ENCODE measurements at places on chromosomes 3 and 15.

GRCh38 chr15:44641651-44642050, 21.8 kb downstream of the SPG11 start:
- DNase-seq = no peak

- no peak for DNase-seq
These were observed 468.9 kb downstream of the MCTP2 start for GRCh38 chr15:94700211-94700610.

DNA sequence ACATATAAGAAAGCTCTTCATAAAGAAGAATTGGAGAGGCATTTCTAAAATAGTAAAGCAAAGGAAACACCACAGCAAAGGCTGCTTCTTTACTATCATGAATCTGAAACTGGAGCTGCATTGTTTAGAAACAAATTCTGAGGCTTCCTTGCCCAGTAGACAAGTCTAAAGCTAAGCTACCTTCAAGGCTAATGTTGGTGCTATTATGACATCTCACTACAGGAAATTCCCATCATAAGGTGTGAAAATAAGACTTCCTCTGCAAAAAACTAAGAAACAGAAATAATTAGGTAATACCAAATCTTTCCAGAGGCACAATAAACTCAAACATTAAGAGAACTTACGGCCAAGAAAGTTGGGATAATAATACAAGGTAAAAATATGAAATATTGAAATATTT, 89.9 kb upstream of the P3H2 start:
- no peak for DNase-seq

DNA sequence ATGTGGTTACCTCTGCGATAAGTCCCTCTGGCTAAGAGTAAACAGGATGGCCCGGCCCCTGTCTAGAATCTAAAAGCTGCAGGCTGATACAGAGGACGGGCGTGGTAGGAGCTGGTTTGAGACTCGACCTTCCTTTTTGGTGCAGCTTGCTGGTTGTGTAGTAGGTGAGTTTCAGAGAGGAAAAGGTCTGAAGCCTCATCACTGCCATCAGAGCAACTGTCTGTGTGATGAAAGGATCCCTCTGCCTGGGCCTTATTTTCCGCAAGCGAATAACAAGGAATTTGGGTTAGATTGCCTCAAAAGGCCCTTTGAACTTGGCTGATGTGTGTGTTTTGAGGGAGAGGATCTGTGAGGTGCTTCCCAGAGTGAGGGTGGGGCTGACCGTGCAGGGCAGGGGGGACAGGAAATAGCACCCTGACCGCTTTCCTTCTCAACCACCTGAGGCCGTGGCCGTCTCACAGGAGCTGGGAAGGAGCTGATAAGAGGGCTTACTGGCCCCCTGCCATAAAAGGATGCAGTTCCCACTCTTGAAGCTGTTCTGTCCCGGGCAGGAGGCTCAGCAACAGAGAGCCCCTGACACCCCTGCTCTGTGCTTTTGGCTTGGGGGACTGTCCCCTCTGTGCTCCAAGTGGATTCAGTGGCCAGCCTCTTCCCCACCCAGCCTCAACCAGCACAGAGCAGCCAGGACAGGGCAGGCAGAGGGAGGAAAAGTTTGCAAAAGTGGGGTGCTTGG, 45.6 kb upstream of the TFRC start:
- DNase-seq = no peak

DNA sequence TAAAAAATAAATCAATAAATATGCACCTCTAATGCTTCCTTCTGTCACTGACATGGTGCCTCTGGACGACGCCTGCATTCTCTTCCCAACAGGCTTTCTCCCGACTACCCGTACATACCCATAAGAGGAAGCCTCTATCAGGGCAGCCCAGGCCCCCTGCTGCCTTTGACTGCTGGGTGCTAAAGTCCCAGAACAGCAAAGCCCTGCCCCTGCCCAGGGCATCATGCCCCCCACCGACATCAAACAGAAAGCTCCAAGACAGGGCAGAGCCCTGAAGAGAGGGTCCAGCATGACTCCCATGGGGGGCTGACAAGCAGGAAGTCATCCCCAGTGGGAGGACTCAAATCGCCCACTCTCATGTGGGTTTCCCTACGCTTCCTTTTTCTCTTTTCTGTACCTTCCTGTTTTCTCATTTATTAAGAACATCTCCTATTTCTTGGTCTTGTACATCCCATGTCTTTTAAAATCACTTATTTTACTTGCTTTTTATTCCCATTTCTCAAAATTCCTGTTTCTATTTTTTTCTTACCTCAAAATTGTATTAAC, 23.4 kb downstream of the XPC start:
- no peak for DNase-seq

GRCh38 chr15:57624730-57625129, 33.0 kb downstream of the MYZAP start:
- no peak for DNase-seq

DNA sequence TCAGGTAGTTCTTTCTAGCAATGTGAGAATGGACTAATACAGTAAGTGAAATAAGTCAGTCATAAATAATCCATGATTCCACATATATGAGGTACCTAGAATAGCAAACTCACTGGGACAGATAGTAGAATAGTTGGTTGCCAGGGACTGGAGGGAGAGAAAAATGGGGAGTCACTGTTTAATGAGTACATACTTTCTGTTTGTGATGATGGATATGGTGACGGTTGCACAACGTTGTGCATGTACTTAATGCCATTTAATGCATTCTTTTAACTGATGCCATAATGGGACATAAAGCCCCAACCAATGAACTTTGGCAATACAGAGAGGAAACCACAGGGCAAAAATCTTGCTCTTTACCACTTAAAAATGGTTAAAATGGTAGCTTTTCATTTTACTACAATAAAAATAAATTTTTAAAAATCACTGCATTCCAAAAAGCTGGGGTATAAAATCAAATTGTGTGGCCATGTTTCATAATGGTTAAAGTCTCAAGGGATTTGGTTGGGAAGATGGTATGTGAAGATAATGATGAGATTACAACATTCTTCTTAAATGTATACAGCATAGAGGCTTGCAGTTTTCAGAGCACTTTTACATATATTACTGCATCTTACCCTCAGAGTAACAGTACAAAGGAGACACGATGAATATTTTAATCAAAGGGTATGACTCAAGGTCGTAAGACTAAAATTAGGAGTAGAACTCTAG, 45.2 kb downstream of the ADAM10 start:
- no peak for DNase-seq

DNA sequence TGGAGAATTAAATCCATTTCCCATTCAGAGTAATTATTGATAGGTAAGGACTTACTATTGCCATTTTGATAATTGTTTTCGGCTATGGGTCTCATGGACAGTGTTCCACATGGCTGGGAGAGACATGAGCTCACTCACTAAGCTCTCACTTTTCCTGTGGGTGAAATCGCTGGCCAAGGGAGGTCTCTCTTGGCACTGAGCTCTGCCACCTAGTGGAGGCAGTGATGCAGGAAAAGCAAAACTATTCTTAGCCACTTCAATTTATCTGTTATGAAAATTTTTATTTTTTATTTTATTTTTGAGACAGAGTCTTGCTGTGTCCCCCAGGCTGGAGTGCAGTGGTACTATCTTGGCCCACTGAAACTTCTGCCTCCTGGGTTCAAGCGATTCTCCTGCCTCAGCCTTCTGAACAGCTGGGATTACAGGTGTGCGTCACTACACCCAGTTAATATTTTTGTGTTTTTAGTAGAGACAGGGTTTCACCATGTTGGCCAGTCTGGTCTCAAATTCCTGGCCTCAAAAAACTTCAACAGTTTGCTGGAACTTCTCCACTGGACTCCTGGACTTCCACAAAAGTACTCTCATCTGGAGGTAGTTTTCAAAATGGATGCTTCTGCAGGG, 4.7 kb upstream of the RNF13 start:
- DNase-seq = peak; percentile 78

- DNase-seq = no peak
These were observed 230.9 kb upstream of the EIF1B start for GRCh38 chr3:40078590-40078989.

GRCh38 chr15:89051875-89052274, 36.4 kb upstream of the ABHD2 start:
- DNase-seq = peak; percentile 87

DNA sequence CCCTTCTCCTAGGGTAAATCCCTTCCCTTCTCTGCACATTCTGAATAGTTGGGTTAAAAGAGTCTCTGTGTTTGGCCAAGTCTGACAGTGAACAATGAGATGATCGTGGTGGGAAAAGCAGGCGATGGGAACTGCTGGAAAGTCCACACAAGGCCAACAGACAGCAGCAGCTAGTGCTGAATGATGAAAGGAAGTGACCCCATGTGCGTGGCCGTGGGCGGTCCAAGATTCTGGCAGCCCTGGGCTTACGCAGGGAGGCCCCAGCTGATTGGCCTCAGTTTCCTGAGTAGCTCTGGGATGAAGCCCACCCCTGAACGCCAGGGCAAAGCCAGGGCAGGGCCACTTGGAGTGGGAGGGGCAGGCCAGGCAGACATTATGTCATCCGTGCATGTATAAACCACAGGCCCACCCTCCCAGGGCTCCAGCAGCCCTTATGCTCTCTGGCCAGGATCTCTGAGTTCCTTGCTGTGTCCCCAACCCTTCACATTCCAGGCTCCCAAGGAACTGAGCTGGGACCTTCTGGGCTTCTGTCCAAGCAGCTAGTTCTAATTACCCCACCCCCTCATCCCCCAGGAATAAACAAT, 57.8 kb downstream of the CDC25A start:
- peak; percentile 94 for DNase-seq

DNA sequence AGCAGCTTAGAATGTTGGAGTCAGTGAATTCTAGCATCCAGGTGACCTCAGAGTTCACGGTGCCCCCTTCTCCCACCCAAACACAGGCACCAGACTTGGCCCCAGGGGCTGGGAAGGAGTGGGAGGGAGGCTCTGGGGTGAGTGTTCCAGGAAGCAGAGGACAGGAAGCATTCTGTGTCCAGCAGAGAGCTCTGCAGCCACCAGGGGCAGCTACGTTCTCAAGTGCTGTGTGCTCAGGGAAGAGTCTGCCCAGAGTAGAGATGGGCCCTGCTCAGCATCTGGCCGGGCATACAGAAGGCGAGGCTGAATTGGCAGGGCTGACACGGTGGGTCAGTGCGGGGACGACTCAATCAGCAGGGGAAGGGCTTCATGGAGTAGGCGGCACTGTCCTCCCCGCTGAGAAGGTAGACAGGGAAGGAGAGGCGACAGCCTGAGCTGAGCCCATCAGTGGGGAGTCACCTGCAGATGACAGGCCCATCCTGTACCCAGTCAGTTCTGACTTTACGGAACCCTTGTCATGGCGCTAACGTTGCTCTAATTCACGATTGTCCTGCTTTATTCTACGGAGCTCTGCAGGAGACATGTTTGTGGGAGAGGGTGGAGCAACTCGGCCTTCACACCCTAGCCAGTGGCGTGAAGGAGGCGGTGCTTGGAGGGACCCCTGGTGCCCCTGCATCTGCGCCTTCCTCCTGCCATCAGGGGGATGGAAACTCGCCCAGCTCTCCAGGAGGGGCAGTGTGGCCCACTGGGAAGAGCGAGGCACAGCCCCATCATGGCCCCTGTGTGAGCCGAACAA, 82.2 kb downstream of the C3orf70 start:
- peak; percentile 38 for DNase-seq

DNA sequence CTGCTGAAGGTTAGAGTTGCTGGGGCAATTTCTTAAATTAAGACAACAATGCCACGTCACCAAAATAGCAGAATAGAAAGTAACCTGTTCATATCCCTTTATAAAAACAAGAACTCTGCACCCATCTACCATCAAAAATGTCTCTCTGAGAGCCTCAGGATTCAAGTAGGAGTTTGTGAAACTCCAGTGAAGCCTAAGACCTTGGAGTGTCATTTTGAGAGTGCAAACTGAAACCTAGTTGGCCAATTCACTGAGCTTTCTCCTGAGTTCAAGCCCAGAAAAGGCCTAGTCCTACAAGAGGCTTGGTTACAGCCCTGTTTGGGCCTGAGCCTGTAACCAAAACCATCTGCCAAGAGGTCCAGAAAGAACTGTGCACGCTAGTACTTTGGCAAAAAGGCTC, 335.1 kb downstream of the EFHB start:
- no peak for DNase-seq

- no peak for DNase-seq
These were observed 12.6 kb downstream of the DCP1A start for GRCh38 chr3:53334742-53335141.

DNA sequence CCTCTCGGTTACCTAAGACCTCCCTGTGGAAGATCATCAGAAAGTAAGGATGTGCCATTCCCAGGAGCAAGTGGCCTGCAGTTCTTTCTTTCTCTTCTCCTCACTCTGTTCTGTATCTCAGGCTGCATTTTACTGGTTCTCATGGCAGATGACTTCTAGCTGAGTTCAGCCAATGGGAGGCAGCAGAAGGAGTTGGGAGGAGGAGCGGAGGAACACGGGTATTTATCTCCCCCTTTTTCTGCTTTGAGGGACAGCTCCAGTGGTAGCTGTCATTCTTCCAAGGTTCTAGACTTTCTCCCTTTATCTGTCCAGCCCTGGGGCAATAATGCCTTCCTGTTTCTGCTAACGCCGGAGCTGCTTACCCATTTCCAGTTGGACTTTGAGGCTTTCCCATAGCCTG, 339.9 kb downstream of the NR2F2 start:
- DNase-seq = no peak
